ENCODE measurements at places on chromosomes 5 and 9.

GRCh38 chr5:94810877-94811276 is 192.4 kb downstream of the SLF1 start:
- no peak for DNase-seq

GRCh38 chr5:9787861-9788600 is 157.9 kb upstream of the TAS2R1 start:
- DNase-seq: no peak

DNA sequence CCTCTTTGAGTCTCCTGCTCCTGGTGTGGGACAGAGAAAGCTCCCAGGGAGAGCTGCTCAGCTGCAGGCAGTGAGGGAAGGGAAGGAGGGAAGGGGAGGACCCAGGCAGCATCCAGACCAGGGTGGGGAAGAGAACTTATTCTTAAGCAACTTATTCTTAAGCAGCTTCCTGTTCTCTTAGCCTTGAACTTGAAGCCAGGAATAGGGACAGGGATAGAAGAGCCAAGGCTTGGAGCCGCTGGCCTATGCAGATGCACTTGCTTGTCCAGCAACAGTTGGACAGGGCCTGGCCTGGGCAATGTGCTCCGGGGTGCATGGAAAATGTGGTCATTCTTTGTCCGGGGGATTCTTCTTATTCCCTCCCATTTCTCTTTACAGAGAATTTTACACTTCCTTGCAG is 31.4 kb upstream of the SPTLC1 start:
- no peak for DNase-seq

DNA sequence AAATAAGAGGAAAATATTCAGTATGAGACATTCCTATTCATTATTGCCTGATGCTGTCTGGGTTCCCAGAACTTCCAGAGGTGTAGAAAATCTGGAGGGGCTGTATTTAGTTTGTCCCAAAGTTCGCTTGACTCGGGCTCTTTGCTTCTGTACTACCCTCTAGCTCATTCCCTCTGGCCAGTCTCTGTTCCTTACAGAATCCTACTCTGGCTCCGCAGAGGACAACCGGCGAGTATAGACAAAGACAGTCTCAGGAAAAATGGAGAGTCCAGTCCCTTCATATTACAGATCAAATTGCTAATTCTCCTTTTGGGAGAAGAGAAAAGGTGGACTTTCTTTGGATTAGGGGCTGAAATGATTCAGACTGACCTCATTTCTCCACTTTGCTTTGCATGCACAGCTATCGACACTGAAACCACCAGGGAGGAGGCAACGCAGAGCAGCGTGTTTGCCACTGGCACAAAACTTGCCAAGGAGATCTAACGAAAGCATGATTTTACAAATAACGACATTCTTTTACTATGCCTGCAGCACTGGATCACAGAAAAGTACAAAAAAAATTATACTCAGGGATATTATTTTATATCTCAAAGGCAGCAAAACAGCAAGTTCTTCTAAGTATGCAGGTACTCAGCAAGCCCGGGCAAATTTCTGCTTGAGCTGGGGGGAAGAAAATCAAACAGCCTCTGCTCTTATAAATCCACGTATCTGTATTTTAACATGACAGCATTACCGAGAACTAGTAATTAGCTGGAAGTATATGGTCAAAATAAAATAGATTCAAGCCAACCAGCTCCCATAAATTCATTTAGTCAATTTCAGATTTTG is 279.7 kb downstream of the NPR3 start:
- DNase-seq: no peak

- DNase-seq: no peak
These were observed 40.3 kb upstream of the GNE start for GRCh38 chr9:36298566-36298965.

- no peak for DNase-seq
These were observed 12.9 kb downstream of the FLT4 start for GRCh38 chr5:180636403-180637075.

- peak; percentile 62 for DNase-seq
These were observed 22.2 kb downstream of the BHMT start for GRCh38 chr5:79133657-79134451.

GRCh38 chr5:144142824-144143162 is 27.7 kb downstream of the YIPF5 start:
- no peak for DNase-seq

GRCh38 chr5:401146-402034 is 41.6 kb upstream of the EXOC3 start:
- DNase-seq: no peak

DNA sequence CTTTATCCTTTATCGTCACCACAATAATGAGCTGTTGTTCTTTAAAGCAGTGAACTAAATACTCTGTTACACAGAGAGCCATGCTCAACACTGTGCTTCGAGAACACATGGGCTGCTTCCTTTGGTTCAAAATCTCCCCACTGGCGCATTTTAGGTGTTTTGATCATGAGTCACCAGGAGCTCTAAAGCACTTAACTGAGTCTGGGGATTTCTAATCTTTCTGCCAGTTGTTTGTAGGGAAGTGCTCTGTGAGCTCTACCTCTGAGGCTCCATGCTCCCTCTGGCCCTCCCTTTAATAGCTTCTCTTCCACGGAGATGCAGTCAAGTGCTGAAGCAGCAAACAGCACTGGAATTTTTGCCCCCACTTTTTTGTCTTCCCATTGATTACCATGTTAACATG is 17.0 kb downstream of the ERAP2 start:
- DNase-seq: no peak

GRCh38 chr5:82728926-82729702 is 348.1 kb downstream of the TMEM167A start:
- no peak for DNase-seq

- DNase-seq: no peak
These were observed 509.5 kb upstream of the PAPPA start for GRCh38 chr9:115643948-115644727.

DNA sequence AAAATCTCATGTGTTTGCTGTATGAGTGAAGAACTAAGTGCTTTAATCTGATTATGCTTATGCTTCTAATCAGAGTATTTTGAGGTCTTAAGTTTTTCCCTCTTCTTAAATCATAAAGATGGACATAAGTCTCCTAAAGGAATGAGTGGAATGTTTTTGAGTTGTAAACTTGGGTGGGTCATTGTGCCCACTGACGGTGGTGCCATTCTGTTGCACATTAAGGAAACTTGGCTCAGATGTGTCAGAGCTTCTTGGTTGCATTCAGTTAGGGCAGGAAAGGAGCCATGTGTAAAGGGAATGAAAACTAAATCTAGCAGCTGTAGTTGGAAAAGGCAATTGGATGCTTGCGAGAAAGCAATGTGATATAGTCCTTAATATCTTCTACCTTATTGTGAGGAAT is 256.6 kb downstream of the FANCC start:
- no peak for DNase-seq

- no peak for DNase-seq
These were observed 935.8 kb downstream of the TLE4 start for GRCh38 chr9:80507611-80508010.

DNA sequence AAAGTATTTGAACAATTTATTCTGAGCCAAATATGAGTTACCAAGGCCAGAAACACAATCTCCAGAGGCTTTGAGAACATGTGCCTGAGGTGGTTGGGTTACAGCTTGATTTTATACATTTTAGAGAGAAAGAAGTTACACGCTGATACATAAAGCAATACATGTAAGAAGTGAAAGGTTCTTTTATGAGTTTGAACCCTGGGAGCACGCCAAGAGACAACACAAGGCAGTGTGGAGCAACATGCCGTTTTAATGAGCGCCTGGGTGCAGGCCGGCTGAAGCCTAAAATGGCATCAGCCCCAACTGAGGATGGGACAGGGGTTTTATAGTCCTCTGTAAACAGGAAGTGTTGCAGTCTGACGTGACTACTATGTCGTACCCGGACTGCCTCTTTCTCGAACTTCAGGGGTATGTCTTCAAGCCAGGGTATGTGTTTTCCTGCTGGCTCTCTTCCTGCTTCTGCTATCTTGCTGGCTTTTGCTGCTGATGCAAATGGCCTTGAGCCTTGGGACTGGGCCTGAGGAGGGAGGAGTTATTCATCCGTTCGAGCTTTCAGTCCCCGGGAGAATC is 193.7 kb downstream of the CYLC2 start:
- no peak for DNase-seq

- DNase-seq: no peak
These were observed 156.6 kb downstream of the PIK3R1 start for GRCh38 chr5:68372161-68372560.

DNA sequence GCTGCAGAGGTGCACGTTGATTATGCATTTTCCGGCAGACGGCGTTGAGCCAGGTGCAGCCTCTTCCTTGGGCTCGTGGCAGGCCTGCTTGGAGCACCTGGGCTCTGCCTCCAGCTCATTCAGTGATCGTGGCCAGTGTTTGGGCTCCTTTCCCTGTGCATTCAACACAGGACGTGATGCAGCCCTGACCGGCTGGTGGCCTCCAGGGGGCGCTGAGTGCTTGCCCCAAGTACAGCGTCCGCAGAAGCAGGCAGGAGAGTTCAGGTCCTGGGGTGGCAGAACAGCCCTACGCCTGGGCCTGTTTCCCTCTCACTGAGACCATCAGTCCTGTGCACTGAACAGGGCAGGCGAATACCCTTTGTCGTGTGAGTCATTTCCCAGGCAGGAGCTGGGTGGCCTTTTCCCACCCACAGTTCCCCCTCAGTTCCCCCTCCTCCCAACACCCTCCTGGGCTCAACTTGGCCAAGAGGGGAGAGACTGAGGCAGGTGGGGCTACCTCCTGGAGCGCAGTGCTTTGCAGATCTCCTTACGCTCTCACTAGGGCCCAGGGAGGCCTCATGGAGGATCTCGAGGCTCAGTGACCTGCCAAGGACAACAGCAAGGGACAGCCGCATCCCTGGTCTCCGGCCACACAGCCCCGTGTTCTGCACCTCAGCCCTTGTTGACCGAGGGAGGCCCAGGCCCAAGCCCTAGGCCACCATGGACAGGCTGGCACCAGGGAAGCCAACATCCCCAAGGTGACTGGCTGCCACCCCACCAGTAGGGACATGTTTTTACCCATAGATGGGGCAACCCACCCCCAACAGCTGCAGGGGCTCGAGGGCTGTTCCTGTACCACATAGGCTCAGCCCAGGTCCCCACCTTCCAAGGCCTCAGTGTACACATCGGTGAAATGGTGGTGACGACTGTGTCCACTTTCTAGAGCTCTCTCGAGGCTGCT is 52.9 kb downstream of the LRSAM1 start:
- DNase-seq: peak; percentile 81

DNA sequence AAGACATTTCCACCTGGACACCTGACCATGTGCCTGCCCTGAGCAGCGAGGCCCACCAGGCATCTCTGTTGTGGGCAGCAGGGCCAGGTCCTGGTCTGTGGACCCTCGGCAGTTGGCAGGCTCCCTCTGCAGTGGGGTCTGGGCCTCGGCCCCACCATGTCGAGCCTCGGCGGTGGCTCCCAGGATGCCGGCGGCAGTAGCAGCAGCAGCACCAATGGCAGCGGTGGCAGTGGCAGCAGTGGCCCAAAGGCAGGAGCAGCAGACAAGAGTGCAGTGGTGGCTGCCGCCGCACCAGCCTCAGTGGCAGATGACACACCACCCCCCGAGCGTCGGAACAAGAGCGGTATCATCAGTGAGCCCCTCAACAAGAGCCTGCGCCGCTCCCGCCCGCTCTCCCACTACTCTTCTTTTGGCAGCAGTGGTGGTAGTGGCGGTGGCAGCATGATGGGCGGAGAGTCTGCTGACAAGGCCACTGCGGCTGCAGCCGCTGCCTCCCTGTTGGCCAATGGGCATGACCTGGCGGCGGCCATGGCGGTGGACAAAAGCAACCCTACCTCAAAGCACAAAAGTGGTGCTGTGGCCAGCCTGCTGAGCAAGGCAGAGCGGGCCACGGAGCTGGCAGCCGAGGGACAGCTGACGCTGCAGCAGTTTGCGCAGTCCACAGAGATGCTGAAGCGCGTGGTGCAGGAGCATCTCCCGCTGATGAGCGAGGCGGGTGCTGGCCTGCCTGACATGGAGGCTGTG is 32.4 kb downstream of the CXXC5 start:
- DNase-seq: no peak

DNA sequence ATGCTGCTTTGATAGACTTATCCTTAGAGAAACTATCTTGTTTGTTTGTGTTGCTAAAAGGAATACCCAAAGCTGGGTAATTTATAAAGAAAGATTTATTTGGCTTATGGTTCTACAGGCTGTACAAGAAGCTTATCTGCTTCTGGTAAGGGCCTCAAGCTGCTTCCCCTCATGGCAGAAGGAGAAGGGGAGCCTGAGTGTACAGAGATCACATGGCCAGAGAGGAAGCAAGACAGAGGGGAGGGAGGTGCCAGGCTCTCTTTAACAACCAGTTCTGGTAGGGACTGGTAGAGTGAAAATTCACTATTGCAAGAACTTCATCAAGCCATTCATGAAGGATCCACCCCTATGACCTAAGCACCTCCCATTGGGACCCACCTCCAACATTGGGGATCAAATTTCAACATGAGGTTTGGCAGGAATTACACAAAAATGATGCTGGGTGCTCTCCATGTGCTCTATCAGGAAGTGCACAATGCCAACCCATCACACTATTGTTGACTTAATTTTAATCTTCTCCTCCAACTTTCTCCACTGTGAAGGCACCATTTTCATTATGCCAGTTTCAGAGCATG is 115.1 kb upstream of the SHB start:
- no peak for DNase-seq

DNA sequence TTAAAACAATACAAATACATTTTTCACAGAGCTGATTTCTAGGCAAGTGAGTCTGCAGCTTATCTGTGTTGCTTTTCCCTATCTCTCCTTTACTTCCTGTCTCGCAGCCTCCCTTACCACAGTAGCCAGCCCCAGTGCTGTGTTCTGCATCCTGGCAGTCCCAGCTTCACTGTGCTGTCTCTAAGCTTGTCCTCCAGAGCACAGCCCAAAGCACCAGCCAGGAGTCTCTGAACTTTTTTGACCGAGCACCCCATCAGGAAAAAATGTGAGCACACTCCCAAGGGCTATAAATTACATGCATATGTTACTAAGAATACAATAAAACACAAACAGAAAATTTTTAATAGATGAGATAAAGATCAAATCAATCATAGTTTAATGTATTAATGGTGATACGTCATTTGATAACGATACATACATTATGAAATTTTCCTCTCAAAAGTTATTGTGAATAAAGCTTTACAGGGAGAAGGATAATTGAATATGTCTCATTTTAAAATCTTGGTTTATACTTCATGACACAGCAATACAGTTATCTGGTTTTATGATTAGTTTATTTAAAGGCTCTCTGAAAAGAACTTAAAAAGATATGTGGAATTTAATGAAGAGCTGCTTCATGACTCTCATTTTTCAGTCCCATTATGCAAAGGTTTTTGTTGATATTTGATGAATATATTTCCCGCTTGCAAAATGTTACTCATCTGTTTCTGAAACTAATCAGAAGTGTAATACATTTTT is 7.3 kb upstream of the RHOBTB3 start:
- no peak for DNase-seq

DNA sequence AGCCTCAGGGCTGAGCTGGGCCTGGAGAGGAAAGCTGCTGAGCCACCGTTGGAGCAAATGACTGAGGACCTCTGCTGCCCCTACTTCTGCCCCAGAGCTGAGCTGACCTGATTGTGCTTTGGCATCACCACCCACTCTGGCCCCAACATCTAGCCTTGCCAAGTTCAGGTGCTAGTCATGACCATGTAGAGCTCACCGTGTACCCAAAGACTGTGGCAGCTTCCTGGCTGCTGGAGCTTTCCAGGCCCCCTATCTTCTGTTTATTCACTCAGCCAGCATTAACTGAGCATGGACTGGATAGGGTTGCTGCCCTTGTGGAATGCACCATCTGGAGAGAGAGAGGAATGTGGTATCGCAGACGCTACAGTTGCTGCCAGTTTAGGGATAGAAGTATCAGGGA is 49.1 kb downstream of the JADE2 start:
- no peak for DNase-seq

- no peak for DNase-seq
These were observed 84.9 kb downstream of the TEK start for GRCh38 chr9:27193886-27194285.

- no peak for DNase-seq
These were observed 199.6 kb downstream of the DCP2 start for GRCh38 chr5:113176196-113176595.

- DNase-seq: peak; percentile 12
These were observed 27.5 kb upstream of the MLANA start for GRCh38 chr9:5863092-5863746.
